ENCODE measurements at places on chromosomes 6 and 20.
A peak's percentile ranks its signal among the peaks of the same experiment; 100 is the strongest.

GRCh38 chr6:163320804-163321203, 93.7 kb upstream of the QKI start:
- DNase-seq: no peak

GRCh38 chr6:10390495-10391298, 24.2 kb downstream of the TFAP2A start:
- DNase-seq: no peak

GRCh38 chr6:22952097-22952496, 382.7 kb downstream of the HDGFL1 start:
- no peak for DNase-seq

GRCh38 chr20:35568645-35569044, 26.8 kb downstream of the ERGIC3 start:
- DNase-seq: no peak

- DNase-seq: no peak
Measured at GRCh38 chr20:1825938-1826445, 69.2 kb upstream of the SIRPA start.

- no peak for DNase-seq
Measured at GRCh38 chr6:21593927-21594415, 420 bp downstream of the SOX4 start.

DNA sequence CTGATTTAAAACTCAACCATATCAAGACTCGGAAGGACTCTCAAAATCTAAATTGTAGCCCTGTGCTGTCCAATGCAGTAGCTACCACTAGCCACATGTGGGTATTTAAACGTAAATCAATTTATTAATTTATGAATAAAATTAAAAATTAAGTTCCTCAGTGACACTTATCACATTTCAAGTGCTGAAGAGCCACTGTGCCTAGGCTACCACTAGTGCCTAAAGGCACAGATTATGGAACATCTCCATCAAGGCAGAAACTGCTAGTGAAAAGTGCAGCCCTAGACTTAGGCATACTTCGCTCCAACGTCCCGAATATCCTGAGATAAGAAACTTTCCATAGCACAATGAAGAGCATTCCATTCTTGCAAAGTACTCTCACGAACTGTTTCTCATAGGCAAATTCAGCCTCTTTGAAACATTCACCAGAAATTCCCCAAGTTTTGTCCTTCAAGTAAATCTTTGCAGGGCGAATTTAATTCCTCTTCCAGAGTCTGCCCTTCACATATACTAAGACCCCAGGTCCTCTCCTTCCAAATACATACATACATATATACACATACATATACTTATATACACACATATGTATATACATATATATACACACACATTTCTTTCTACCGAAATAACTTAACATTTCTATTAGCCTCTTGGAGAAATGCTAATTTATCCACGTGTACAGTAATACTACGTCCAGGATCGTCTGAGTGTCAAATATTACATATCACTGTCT, 1.3 kb downstream of the SUPT3H start:
- DNase-seq: no peak

- DNase-seq: peak; percentile 79
Measured at GRCh38 chr6:105900125-105900937, 185.8 kb upstream of the PRDM1 start.

DNA sequence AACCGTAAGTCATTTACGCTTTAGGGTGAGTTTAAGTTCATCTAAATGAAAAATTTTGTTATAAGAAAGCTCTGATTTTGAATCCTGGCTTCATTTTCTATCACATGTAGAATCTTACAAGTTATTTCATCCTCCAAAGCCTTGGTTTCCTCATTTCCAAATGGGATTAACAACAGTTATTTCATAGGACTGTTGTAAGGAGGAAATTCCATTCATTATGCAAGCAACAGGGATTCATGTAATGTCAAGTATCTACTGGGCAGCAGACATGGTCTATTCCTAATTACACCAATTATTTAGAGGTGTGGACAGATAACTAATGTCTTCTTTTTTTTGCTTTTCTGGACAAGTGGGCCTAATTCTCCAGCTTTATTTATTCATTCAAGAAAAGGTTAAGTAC, 154.0 kb downstream of the PDSS2 start:
- no peak for DNase-seq

GRCh38 chr6:2517855-2518473, 232.8 kb downstream of the MYLK4 start:
- no peak for DNase-seq

DNA sequence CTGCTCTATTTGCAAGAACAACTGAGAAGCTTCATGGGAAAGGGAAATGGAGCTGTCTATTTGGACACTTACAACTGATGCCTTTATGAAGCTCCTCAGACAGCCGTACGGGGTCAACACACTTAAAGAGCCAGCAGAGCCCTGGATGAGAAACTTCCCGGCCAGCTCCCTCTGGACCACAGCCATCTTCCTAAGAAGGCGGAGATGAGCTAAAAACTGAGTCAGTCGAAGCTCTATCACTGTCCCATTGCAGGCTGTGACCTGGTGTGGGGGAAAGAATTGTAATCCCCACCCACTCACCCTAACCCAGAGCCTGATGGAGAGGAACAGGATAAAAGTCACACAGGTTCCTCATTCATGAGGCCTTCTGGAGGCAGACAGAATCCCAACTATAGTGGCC, 360.4 kb upstream of the JARID2 start:
- DNase-seq: no peak

GRCh38 chr6:135722190-135722589, 129.3 kb upstream of the PDE7B start:
- DNase-seq: no peak

- DNase-seq: no peak
Measured at GRCh38 chr20:4370851-4371250, 350.9 kb upstream of the PRND start.

- no peak for DNase-seq
Measured at GRCh38 chr6:116409756-116410155, 39.0 kb downstream of the DSE start.

DNA sequence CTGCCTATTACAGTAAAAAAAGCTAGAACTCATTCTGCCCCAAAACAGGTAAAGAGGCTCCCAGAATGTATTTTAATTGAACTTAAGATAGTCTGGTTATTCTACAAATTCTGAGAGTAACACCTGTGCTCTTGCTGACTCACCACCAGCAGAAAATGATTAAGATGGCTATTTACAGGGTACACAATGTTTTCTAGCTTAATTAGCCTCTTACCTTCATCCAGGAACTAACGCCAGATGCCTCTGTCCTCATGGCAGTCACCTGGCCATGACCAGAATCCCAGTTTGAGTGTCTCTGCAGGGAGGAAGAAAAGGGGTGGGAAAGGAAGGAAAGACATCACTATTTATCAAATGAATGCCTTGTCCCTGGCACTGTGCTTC, 31.3 kb upstream of the PPP1R3G start:
- DNase-seq: no peak

DNA sequence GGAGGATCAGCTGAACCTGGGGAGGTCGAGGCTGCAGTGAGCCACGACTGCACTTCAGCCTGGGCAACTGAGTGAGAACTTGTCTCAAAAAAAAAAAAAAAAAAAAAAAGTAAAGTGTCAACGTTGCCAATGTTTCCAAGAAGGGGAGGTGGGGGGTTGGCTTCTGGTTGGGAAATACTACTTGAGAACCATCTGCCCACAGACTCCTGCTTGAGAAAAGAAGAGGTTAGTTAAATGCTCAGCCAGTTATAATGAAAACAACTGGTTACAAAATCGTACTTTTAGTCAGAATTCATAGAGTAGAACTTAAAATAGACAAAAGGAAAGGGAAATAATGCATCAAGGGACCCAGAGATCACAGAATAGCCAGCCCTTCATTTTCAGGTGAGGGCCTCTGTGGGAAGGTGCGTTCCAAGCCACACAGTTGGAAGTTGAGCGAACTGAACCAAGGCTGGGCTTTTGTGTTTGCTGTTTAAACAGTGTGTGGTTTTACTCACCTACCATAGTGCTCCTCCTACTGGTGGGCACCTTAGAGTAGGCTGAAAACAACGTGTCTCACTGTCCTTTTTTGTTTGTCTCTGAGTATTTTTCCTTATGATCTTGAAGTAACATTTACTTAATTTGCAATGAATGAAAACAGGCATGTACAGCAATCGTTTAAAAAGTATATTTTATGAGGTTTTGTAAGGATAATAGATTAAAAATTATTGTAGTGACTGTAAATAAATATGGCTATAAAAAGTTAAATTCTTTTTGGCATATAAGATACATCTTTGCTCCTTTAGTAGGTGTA, 200.7 kb downstream of the BCAS1 start:
- DNase-seq: no peak

- DNase-seq: no peak
Measured at GRCh38 chr6:148981515-148981914, 234.7 kb downstream of the UST start.

DNA sequence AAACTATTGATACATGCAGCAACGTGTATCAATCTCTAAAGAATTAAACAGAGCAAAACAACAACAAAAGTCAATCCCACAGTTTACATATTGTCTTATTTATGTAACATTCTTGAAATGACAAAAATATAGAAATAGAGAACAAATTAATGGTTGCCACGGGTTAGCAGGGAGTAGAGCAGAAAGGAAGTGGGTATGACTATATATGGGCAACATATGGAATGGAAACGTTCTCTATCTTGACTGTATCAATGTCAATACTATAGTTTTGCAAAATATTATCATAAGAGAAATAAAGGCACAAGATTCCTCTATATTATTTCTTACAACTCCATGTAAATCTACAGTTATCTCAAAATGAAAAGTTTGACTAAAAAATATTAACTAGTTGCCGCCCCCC, 12.8 kb downstream of the AK9 start:
- no peak for DNase-seq

DNA sequence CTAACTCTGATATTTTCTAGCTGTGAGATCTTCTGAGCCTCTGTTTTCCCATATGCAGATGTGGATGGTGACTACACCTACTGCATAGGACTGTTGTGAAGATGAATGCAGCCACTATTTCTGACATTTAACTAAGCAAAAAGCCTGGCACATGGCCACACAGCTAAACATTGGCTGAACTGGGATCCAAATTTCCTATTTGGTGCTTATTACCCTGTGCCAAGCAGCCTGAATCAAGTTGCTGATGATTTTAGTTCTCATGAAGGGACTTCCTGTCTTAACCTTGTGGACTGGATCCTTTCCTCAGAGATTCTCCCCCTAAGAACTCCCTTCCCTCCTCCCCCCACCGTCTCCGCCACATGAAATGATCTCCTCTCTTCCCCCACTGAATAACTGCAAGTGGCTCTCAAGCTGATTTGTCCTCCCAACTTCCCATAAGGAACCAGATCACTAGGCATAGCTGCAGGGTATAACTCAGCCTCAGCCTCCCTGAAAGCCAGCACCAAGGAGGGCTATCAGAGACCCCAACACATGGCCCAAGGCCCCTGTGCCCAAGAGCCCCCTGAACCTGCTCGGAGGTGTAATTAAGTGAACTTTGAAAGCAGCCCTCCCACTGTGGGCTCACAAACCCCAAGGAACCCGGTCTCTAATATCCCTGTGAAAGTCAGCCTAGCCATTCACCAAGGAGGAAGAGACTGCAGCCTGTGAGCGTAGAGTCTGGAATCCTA, 55.7 kb downstream of the MAFB start:
- no peak for DNase-seq

DNA sequence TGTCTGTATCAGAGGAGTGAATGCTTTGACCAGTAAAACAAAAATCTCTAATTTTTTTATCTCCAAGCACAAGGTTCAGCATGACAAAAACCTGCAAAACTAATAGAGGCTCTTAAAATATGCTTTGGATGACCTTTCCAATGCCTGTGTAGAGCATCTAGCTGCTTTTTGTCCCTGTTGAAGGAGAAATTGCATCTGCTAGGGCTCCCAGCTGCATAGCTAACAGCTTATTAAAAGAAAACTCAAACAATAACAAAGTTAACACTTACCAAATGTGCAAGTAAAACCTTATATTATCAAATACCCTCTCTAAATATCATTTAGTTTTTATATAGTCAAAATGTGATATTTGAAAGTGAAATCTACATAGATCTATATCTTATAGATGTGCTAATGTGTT, 378.6 kb downstream of the CD109 start:
- no peak for DNase-seq

DNA sequence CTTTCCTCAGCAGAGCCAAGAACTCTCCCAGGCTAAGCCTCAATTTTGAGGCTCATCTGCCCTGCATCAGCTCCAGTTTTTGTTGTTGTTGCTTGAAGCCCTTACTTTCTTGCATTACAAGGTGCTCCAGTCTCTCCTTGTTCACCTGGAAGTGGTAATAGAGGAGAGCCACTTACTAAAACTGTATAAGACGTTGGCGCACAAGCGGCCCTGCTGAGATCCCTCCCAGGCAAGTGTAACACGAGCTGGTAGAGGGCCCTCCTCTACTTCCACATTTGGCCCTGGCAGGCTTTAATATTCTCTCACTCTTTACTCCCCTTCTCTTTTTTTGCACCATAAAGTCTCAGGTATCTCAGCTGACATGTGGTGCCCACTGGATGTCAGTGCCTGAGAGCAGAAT, 19.5 kb downstream of the GCM2 start:
- no peak for DNase-seq

DNA sequence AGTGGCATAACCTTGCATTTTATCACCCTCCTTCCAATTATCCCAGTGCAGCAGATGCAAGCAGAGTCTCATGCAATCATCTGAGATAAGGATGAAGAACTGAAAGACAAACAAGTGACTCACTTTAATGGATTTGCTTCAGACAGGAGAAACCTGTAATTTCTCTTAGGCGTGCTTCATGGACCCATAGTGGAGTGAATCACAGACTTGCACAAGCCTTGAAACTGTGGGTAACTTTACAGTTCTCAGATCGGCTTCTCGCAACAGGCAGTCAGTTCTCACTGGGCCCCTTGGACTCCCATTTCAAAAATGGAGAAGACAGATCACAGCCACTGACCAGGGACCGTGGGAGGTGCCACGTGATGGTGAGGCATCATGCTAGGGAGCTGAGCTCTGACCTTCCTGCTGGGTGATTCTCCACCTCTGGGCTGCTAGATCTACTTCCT, at the start of gene ADGRF4:
TSS of gene ADGRF4 (plus strand) at position 239 of the 446 bp plus-strand sequence. CDS start 8,666 bp downstream, outside the sequence.
- DNase-seq: peak; percentile 3

DNA sequence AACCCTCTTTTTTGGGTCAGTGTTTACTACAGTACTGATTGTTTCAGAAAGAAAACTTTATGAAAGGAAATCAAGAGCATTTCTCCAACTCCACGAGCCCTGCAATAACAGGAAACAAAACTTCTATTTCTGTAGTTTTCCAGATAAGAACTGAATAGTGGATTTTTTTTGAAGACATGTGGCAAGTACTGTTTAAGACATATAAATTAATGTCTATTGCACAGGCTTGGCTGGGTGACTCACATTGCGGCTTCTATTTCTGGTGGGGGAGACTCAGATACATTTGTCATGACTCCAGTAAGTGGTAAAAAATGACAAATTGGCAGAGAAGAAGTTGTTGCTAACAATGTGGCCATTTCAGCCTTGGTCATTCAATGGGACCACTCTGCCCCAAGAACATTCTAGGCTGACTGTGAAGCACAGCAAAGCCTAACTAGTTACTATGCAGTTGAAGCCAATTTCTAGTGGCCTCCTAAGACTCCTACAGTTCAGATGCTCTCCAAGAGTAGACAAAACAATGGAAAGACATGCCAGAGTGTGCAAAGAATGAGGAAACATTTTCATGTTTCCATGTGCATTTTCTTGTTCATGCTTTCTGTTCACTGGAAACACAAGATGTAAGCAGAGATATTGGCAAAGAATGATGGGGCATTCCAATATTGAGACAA, 200.9 kb downstream of the EDN1 start:
- peak; percentile 87 for DNase-seq

Measured in BJ (cell line).